Karpas-422 (cell line): ENCODE measurements at places on chromosomes 7 and 10.

- no peak for DNase-seq
Observed at GRCh38 chr10:66772548-66773471, 153.0 kb upstream of the LRRTM3 start.

- DNase-seq, result peak; percentile 98
Observed at GRCh38 chr7:13466874-13467547, 522.5 kb downstream of the ETV1 start.

GRCh38 chr7:136528329-136528728 is 340.1 kb upstream of the CHRM2 start:
- DNase-seq, result no peak

DNA sequence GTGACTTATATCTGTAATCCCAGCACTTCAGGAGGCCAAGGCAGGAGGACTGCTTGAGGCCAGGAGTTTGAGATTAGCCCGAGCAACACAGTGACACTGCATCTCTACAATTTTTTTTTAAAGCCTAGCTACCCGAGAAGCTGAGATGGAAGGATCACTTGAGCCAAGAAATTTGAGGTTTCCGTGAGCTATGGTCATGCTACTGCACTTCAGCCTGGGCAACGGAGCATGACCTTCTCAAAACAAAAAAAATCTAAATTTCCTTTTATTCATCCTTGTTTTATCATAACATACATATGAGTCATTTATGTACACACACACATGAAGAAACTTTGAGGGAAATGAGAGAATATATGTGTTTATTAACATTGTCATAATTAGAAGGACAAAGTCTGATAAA is 277.5 kb upstream of the MAGI2 start:
- no peak for DNase-seq

DNA sequence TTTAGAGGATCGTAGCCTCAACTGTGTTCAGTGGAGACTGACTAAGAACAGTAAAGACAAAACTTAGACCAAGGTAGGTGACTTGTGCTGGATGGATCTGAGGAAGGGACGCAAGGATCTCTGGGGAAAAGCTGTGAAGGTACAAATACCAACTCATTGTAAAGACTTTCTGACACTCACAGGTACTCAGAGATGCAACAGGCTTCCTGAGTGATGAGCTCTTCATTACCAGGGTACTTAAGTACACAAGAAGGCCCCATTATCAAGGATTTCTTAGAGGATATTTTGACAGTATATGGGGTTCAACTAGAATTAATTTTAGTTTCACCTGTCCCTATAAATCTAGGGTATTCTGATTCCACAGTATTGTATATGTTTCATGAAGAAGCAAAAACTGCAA is 440.7 kb downstream of the PLXDC2 start:
- no peak for DNase-seq

DNA sequence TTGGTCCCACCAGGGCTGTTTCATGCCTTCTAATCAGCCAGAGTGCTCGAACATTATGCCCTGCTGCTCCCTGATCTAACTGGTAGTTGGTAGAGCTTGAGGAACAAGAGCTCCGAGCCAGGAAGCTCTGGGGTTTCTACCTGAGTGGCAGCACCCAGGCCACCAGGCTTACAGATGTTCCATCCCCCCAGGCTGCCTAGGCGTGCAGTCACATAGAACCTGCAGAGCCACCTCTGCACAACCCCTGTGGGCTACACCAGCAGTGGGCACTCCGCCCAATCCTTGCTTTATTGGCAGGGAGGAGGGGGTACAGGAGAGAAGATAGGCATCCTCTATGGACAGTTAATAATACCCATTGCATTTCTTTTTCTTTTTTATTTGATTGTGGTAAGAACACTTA is 21.8 kb downstream of the MAP3K8 start:
- peak; percentile 58 for DNase-seq

DNA sequence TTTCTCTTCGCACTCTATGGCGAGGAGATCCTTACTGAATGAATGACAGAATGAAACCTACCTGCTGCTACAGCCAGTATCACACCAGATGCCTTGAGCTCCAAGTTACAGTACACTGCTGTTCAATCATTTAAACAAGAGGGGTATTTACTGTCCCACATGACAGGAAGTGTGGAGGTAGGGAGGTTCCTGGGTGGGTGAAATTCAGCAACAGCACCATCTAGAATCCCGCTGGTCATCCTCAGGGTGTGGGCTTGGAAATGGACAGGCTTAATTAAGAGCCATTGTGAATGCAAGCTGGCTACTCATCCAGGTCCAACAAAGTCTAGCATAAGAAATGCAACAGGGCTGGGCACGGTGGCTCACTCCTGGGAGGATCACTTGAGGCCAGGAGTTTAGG is 14.7 kb downstream of the CYTH3 start:
- no peak for DNase-seq

DNA sequence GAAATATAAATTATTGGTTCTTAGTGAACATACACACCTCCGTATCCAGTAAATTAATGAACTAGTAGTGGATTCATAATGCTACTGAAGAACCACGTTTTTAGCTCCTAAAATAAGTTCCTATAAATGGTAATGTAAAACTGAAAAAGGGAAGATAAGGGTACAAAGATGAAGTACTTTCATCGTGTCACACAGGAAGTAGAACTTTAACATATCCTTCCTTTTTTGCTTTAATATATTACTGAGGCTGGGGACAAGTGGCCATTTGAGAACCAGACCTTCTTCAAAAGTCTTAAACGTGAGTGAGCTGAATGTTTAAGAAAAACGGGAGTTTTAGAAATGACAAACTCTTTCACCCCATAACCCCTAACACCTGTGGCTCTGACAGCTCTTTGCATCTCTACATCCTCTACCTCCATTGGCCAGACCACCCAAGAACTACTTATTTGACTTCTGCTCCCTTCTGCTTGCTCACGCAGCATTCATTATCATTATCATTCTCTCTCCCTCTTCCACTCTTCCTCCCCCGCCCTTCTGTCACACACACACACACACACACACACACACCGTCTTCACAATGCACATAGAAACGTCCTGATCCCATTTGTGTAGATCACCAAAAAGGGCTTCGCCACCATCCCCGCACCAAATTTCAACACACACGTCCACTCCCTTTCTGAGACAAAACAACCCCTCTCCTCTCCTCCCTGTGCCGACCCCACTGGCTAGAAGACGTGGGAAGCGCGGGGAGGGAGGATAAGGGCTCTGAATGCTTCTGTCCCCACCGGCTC is 677 bp downstream of the SKAP2 start:
- DNase-seq, result peak; percentile 74

DNA sequence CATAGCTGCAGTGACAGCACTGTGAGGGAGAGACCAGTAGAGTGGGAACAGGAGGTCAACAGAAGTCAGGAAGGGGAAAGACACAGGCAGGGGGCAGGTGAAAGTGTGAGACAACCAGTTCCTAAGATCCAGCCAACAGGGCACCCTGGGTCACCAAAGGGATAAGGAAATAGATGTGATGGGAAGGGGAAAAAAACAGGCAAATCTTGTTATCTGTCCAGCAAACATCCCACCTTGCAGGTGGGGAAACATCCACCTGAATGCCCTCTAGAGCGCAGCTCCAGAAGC is 42.5 kb downstream of the DPCD start:
- no peak for DNase-seq

GRCh38 chr7:68425377-68425776 is 1172.9 kb upstream of the AUTS2 start:
- peak; percentile 47 for DNase-seq

DNA sequence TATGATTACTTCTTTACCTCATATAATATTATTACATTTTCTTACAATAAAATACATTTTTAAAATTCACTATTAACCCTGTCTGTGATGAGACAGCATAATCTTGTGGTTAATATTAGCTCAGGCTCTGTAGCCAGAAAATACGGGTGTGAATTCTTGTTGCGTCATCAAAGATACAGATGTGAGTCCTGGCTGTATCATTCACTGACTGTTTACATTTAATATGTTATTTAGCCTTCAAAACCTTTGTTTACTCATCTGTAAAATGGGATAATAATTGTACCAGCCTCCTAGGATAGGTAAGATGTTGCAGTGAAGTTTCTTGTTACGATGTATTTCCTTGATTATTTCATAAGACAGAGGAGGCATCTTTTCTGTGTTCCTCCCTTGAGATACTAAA is 184.7 kb upstream of the PRPS1L1 start:
- no peak for DNase-seq

GRCh38 chr7:21771266-21771665 is 174.4 kb downstream of the CDCA7L start:
- DNase-seq, result no peak

DNA sequence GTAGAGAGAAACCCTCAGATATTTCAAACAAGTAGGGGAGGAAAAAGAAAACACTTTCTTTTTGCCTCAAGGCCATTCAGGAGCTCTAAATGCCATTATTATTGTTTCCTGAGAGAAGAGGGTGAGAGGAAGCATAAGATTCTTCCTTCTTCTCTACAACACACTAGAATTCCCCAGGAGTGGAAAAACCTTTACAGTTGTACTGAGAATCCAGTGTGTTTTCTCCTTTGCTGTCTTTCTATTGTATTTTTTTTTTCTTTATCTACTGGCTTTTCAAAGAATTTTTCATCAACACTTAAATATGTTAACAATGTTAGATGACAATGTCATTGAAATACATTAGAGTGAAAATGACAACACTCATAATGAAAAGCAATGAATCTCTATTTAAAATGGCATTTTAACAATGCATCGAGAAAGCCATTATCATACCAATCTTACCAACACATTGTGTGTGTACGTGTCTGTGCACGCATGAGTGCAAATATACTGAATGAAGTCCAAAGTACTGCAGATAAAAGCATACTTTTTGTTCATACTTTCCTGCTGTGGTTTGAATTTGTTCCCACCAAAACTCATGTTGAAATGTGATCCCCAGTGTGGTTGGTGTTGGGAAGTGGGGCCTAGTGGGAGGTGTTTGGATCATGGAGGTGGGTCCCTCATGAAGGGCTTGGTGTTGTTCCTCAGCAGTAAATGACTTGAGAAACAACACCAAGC is 24.2 kb upstream of the MACC1 start:
- DNase-seq, result no peak

- DNase-seq, result no peak
Observed at GRCh38 chr7:79217468-79217867, 236.0 kb downstream of the MAGI2 start.

DNA sequence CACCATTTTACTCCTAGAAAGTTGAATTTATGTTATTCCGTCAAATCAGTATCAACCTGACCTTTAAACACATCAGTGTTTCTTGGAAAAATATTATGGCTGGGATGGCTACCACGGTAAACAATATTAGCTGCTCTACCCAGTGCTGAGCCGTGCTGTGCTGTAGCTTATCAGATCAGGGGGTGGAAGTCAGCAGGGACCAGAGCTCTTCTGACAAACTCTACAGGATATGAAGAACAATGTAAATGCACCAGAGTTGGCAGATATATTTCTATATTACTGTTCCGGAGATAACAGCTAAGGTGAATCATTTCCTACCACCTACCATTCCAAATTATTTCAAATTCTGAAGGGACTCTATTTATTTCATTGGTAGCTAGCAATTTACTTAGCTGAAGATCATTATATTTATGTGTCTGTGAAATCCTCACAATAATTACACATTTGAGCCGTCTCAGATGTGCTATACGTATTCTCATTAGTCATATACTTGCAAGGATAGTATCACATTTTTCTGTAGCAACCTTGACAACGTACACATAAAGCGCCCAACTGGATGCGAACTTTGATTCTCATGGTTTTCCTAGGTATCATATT is 76.5 kb downstream of the TEX36 start:
- DNase-seq, result no peak

DNA sequence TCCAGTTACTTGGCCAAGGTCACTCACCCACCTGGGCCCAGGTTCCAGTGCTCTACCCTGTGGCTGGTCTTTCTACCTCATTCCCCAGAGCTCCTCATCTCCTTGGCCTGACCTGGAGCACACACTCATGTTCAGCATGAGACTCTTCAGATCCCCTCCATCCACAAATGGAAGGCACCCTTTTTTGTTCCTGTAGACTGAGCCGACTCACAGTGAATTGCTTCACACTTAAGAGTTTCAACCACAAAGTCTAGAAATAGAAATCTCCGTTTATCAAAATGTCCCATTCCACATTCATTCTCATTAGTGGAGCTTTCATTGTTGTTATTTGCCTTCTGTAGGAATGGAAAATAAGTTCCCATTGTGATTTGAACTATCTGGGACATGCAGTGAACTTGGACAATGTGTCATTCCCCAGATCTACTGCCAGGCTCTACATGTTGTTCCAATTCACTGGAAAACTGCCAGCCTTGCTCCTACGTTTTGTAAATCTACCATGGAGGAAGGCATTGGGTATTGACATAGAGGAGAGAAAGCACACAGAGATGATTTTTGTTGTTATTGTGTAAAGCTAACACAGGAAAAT is 125.3 kb upstream of the CELF2 start:
- DNase-seq, result no peak

DNA sequence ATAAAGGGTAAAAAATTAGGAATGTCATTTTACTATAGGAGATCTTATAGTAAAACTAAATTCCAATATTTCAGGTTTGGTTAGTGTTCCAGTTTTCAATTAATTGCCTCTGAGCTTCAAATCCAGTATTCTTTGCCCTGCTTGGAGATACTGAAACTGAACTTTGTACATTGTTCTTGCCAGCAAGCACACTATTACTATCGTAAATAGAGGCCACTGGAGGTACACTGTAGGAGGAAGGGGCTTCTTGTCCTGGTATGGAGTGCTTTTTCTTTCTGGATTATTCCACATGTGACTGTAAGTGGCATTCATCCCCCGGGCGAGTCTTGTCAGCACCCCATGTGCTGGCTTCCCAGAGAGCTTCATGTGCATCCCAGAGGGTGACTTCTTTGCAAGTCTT is 234.7 kb upstream of the PTPRZ1 start:
- no peak for DNase-seq

DNA sequence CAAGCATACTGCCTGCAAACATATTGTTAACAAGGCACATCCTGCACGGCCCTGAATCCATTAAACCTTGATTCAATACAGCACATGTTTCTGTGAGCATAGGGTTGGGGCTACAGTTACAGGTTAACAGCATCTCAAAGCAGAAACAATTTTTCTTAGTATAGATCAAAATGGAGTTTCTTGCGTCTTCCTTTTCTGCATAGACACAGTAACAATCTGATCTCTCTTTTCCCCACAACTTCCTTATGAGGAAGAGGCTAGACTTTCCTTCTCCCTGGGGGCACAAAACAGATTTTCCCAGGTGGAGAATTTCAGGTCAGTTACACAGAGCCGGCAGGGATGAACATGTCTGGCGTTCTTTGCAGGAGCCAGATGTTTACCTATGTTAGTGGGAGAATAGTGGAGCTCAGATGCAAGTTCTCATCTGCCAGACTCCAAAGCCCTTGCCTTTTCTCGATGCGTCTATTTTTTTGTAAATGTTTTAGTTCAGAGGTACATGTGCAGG is 37.5 kb upstream of the PFKFB3 start:
- DNase-seq, result no peak

DNA sequence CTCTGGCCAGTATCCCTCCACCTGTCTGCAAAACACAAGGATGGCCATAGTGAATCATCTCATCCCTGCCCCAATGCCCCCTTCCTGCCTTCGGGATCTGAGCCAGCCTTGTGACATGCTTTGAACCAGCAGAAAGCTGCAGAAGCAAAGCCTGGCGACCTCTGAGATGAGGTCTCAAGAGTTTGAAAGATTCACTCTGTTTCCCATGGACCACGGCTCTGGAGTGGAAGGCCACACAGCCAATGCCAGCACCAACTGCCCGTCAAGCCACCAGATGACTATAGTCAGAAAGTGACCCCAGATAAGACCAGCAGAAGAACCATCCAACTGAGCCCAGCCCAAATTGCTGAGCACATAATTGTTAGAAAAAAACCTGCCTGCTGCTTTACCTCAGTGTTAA is 193.9 kb upstream of the PPP2R2D start:
- DNase-seq, result no peak

GRCh38 chr10:11074536-11075267 is 57.0 kb downstream of the CELF2 start:
- DNase-seq, result no peak

GRCh38 chr10:44845361-44846175 is 65.6 kb upstream of the TMEM72 start:
- DNase-seq, result no peak
